ENCODE measurements at places on chromosomes 5 and 9.

DNA sequence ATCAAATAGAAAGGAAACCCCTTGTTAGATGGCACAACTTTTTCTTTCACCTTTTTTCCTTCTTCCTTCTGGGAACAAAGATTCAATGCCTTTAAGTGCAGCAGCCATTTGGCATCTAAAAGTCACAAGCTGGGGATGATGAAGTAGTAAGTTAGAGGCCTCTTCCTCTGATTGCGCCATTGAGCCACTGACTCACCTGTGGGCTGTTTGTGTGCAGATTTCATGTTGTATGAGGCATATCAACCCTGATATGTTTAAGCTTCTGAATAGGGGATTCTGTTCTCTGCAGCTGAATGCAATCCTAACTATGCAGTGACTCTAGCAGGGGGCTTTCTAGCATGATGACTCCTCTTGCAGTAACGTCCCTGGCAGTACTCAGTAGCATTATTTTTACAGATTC, 599.9 kb downstream of the CSNK1G3 start:
- DNase-seq: peak; percentile 12

DNA sequence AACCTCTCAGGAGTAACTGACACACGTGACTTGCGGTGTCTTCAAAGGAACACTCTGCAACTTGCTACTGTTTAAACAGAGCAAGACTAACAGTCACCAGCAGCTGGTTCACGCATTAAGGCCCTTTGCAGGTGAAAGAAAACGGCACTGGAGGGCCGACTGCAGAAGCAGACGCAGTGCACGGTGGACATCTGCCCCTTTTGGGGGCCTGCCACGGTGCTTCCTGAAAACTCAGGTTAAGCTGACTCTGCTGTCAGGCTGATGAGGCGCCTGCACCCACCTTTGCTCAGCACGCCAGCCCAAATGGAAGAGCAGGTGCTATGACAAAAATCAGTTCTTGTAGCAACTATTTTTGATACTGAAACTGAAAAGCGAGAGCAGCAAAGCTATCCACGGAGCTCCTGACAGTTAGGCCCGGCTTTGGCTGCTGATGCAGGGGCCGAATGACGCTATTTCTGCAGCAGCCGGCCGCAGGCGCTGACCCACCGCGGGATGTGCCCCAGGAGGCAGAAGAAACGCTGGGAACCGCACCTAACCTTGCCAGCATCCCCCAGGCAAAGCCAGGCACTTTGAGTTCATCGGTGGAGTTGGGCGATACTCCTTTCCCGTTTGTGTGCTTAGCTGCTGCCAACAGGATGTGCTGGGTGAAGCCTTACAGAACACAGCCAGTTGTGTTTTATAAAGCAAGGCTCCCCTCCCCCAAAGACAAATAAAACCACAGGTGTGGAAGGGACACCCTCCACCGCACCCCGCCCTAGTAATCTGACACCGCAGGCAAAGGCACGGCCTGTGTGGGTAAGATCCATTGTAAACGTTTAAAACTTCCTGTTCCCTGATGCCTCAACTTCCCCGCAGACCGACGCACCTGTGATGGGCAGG, 21.1 kb upstream of the TERT start:
- DNase-seq: no peak

DNA sequence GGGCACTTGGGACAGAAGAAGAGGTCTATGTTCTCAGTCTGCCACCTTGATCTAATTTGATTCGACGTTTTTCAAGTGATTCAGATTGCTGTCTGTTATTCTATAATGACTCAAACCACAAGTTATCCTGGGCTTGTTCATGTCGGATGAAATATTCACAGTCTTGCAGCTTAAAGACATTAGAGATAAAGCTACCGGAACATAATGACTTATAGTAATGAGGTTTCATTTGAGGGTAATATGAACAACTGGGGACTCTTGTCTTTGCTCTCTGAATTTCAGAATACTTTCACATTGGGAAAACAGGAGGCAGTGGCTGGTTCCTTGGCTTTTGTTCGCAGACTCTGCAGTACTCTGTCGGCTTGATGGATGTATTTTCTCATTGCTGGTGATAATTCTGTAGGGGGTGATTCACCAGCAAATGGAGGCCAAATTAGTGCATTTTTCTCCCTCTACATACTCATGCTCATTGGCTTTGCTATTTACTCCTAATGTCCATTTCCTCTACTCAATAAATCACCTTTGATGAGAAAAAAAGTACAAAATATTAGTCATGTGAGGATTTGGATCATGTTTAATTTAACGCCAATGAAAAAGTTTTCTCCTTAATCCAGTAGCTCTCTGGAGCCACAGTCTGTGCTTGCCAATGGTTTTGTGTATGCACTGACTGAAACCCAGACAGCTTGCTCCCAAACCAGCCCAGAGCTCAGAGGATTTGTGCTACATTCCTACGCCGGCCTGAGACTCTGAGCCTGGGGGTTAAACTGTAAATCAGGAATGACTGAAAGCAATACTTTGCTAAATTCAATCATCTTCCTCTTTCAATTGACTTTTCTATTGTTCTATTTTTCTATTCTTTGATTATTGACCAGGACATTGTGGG, 154.7 kb upstream of the ANKH start:
- DNase-seq: peak; percentile 60

DNA sequence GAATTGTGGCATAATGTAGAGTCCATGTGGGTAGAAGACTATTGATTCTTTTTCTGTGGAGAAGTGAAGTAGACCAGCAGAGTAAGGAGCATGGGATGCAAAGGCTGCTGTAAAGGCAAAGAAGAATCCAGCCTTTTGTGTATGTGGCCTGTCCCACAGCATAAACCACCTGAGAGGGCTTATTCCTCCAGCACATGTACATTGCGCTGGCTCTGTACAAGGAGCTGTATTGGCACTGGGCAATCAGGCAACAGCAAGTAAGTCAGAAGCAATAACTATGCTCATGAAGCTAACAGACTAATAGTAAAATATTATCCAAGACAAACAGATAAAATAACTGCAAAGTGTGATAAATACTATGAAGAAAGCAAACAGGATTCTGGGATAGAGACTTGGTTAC, 86.2 kb downstream of the LURAP1L start:
- no peak for DNase-seq

- no peak for DNase-seq
Measured at GRCh38 chr9:105436783-105437182, 11.1 kb upstream of the FSD1L start.

DNA sequence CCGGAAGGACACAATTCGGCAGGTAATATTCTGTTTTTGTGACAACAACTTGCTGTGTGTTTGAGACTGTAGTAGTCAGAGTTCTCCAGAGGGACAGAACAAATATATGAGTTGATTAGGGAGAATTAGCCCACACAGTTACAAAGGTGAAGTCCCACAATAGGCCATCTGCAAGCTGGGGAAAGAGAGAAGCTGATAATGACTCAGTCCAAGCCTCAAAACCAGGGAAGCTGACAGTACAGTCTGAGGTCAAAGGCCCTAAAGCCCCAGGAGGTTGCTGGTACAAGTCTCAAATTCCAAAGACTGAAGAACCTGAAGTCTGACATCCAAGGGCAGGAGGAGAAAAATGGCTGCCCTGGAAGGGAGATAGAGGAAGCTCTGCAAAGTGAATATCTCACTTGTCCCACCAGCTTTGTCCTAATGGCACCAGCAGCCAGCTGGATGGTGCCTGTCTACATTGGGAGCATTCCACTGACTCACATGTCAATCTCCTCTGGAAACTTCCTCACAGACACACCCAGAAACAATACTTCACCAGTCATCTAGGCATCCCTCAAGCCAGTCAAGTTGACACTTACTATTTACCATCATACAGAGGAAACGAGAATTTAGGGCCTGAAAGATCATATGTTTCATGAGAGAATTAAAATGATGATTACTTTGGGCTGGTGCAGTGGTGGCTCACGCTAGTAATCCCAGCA, 36.3 kb upstream of the CTXN3 start:
- DNase-seq: peak; percentile 46

GRCh38 chr5:55427157-55427556, 107.6 kb downstream of the PLPP1 start:
- peak; percentile 96 for DNase-seq

GRCh38 chr5:132497488-132497997, 7.0 kb upstream of the IRF1 start:
- DNase-seq: peak; percentile 98

DNA sequence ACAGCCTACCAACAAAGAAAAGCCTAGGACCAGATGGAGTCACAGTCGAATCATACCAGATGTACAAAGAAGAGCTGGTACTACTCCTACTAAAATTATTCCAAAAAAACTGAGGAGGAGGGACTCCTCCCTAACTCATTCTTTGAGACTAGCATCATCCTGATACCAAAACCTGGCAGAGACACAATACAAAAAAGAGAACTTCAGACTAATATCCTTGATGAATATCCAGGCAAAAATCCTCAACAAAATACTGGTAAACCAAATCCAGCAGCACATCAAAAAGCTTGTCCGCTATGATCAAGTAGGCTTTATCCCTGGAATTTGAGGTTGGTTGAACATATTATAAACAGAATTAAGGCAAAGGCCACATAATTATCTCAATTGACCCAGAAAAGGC, 900.4 kb upstream of the ARRDC3 start:
- DNase-seq: peak; percentile 24

DNA sequence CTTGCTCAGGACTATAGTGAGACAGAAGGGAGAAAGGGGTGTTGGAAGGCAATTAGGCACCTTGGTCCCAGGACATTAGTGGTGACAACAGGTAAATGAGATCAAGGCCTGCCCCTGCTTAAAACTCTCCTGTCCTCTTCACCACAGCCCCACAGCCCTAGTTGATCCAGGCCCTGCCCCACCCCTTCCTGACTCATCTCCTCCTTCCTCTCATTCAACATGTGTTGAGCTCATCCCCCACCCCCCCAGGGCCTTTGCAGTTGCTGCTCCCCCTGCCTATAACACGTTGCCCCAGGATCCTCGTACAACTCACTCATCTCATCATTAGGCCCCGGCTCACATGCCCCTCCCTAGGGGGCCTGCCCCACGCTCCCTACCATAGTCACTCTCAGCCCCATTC, 66.8 kb downstream of the TSPAN17 start:
- DNase-seq: peak; percentile 58

GRCh38 chr5:134534726-134535110, 9.2 kb downstream of the JADE2 start:
- no peak for DNase-seq

- DNase-seq: peak; percentile 74
Measured at GRCh38 chr5:9479361-9479760, 66.5 kb downstream of the SEMA5A start.

- DNase-seq: no peak
Measured at GRCh38 chr5:68528821-68529273, 313.3 kb downstream of the PIK3R1 start.

DNA sequence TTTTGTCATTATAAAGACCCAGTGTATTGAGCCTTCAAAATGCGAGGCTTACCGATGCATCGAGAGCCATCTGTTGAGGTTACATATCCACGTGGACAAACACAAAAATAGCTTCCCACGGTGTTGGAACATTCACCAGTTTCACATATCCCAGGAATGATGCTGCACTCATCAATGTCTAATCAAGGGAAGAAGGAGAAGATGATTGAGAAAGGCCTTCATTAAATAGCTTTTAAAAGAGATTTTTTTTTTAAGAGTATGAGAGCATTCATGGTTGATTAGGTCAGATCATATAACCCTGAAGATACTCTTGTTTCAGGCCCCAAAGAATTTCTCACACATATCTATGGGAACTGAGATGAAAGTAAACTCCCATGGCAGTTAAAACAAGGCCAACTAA, 129.4 kb downstream of the FBN2 start:
- no peak for DNase-seq

GRCh38 chr5:172757394-172758010, 13.5 kb downstream of the DUSP1 start:
- peak; percentile 44 for DNase-seq

GRCh38 chr5:84384604-84385575, at the start of gene EDIL3:
Gene EDIL3 (minus strand): TSS chr5:84384880. CDS start chr5:84384374, 506 bp downstream.
- peak; percentile 65 for DNase-seq

- no peak for DNase-seq
Measured at GRCh38 chr5:135342551-135342875, 56.5 kb downstream of the MACROH2A1 start.

DNA sequence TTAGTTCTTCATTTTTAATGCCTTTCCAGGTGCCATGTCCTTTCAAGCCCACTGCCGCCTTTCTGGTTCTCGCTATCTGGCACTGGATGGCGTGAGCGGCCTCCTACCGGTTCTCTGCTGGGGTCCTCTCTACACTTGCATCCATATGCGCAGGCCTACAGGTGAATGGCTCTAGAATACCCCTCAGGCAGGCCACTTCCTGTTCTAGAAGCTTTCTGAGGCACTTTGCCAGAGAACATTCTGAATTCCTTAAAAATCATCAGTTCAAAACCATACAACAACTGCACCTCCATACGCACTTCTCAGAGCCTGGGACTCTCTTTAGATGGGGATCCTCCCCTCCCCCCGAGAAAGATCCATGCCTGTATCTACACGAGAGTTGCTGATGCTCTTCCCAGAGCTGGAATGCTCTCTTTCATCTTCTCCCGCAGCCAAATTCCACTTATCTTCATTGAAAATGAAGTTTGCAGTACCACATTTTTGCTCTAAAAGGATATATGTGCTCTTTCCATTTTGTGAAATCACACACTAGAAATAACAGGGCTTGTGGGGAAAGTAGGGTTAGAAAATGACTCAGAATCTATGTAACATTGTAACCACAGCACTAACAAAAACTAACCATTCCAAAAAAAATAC, 1.4 kb upstream of the LHFPL2 start:
- peak; percentile 48 for DNase-seq

- DNase-seq: no peak
Measured at GRCh38 chr9:93303806-93304573, 120.1 kb downstream of the WNK2 start.

DNA sequence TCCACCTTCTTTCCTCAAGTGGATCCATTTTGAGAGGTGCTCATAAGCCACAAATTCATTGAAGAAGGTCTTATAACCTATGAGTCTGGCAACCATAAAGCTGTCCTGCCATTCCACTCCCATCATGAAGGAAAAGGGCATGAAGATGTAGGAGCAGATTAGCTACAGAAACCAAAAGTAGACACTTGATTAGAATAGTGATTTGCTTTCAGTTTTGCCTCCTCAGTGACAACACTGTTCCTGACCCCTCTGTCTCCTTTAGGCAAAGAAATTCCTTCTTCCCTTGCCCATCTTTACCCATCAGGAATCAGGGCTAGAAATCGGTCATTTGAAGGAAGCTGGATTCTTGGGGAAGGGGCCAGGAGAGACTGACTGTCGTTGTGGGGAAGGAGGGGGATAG, 55.2 kb downstream of the SLC28A3 start:
- DNase-seq: no peak

GRCh38 chr5:54821445-54822323, 163.7 kb downstream of the ESM1 start:
- no peak for DNase-seq

GRCh38 chr5:8628521-8628920, 759.6 kb downstream of the MTRR start:
- DNase-seq: no peak

GRCh38 chr9:105328872-105329718, 84.6 kb downstream of the SLC44A1 start:
- DNase-seq: no peak

- peak; percentile 55 for DNase-seq
Measured at GRCh38 chr9:129962889-129963703, 79.9 kb downstream of the FNBP1 start.

GRCh38 chr5:168580227-168580508, 1.0 kb upstream of the PANK3 start:
- no peak for DNase-seq

All from M059J (cell line).